ENCODE measurements at places on chromosomes 12 and 14. TPM values are rescaled to one million over a fixed set of nuclear protein-coding genes. Genes with fewer than 3 reads are reported as not detected.

DNA sequence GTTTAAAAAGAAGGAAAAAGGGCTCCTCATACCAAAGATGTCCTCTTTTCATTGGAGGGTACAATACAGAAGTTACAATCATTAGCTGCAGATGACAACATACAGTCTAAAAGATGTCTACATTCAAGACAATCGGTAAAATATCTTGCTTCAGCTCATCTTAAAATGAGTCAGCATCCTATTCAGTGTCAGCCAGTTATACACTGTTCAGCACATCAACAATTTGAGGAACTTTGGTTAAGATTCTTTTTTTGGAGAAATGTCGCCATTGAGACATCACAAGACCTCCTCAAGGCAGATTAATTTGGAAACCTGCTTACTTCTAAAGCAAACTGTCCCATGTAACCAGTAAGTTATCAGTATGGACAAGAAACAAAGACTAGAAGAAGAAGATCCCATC is 100.7 kb upstream of the SLC38A4 start:
- no peaks in the 10 kb centered on the region for H3K27me3 ChIP-seq
- no peaks in the 10 kb centered on the region for H3K4me1 ChIP-seq
- no peak overlapping the region for H3K27ac ChIP-seq
- DNase-seq: no peak
- no peaks in the 10 kb centered on the region for H3K36me3 ChIP-seq
- H3K4me3 ChIP-seq: no peak overlapping the region

DNA sequence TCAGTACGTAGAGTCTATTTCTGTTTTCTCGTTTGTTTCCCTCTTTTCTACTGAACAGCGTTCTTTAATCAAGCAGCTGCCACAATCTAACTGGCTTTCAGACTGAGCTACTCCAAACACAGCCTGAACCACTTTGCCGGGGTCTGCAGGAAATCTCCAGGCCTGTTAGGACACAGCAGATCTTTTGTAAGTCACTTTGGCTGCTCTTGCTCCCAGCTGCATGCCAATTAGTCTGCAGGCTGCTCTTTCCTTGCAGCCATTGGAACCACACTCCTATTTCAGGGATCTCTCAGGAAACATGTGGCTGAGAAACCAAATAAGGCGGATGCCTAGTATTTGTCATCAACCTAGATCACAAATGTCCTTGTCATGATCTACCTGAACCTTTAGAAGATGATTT is 73.6 kb downstream of the TMTC1 start:
- no peaks in the 10 kb centered on the region for H3K4me1 ChIP-seq
- no peak overlapping the region for H3K4me3 ChIP-seq
- no peaks in the 10 kb centered on the region for H3K36me3 ChIP-seq
- no peaks in the 10 kb centered on the region for H3K27me3 ChIP-seq
- DNase-seq: no peak

DNA sequence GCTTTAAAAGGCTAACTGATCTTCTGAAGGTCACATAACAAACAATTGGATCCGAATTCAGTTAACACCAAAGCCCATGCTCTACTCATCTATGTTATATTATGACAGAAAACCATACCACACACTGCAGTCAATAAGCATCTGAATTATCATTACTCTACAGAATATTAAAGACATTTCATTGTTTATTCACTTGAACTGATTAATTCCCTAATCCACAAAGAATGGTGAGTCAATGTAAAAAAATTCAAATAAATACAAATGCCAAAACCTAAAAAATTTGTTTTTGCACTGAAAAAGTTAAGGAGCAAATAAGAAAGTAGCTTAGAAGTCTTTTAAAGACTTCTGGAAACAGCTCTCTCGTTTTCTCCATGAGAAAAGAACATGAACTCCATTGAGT is 13.7 kb downstream of the NID2 start:
- H3K27ac ChIP-seq: no peak overlapping the region
- DNase-seq: no peak
- no peaks in the 10 kb centered on the region for H3K36me3 ChIP-seq
- H3K4me1 ChIP-seq: no peaks in the 10 kb centered on the region
- H3K27me3 ChIP-seq: no peaks in the 10 kb centered on the region

- no peaks in the 10 kb centered on the region for H3K36me3 ChIP-seq
- H3K27me3 ChIP-seq: no peaks in the 10 kb centered on the region
- no peak overlapping the region for H3K4me3 ChIP-seq
- DNase-seq: no peak
Observed at GRCh38 chr12:103560604-103561101, 26.4 kb upstream of the STAB2 start.

GRCh38 chr12:54701940-54702592 is 53.9 kb upstream of the DCD start:
- peak; percentile 13 for DNase-seq
- H3K27ac ChIP-seq: no peak overlapping the region
- H3K4me1 ChIP-seq: no peaks in the 10 kb centered on the region
- no peaks in the 10 kb centered on the region for H3K27me3 ChIP-seq
- no peaks in the 10 kb centered on the region for H3K36me3 ChIP-seq
- no peak overlapping the region for H3K4me3 ChIP-seq

DNA sequence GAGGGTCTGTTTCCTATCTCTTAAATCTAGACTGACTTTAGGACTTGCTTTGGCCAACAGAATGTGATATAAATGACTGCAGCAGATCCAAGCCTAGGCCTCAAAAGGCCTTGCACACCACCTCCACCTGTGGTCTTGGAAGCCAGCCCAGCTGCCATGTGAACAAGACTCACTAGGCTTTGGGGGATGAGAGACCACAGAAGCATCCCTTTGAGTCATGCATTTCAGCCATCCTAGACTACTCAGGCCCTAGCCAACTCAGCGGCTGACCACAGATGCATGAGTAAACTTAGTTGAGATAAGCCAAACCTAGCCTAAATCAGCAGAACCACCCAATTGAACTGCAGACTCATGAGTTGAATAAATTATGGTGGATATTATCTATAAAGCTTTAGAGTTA is 87.7 kb downstream of the KCNH5 start:
- DNase-seq: no peak
- no peak overlapping the region for H3K4me3 ChIP-seq
- no peaks in the 10 kb centered on the region for H3K4me1 ChIP-seq
- no peaks in the 10 kb centered on the region for H3K27me3 ChIP-seq

- no peak for DNase-seq
- no peaks in the 10 kb centered on the region for H3K4me1 ChIP-seq
- no peak overlapping the region for H3K27ac ChIP-seq
- H3K4me3 ChIP-seq: no peak overlapping the region
Observed at GRCh38 chr12:103093499-103094106, 136.1 kb downstream of the ASCL1 start.

- DNase-seq: no peak
- no peaks in the 10 kb centered on the region for H3K36me3 ChIP-seq
- H3K27me3 ChIP-seq: no peaks in the 10 kb centered on the region
- H3K27ac ChIP-seq: no peak overlapping the region
- no peaks in the 10 kb centered on the region for H3K4me1 ChIP-seq
- no peak overlapping the region for H3K4me3 ChIP-seq
Observed at GRCh38 chr14:100476012-100476822, 111.0 kb downstream of the BEGAIN start.

- H3K27ac ChIP-seq: peak overlapping the region; percentile 99
- H3K4me3 ChIP-seq: peak overlapping the region; percentile 57
- H3K4me1 ChIP-seq: peaks cover 25% of the 10 kb centered on the region
Observed at GRCh38 chr14:104801520-104802393, 856 bp downstream of the ZBTB42 start.

DNA sequence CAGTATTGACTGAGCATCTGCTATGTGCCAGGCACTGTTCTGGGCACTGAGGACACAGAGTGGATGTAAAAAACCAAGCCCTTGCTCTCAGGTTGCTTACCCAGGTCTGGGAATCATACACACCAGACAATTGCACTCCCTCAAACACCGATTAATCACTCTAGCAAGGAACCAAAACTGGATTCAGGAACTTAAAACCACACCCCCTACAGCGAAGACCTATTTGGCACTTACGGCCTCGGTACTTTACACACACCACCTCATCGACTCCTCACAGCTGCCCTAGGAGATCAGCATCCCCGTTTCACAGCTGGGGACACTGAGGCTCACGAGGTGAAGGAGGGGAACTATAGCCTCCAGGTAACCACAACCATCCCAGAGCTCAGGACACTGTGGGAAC is 1.6 kb downstream of the GLTP start:
- DNase-seq: no peak
- peak overlapping the region; percentile 82 for H3K27ac ChIP-seq
- peaks cover 10% of the 10 kb centered on the region for H3K4me1 ChIP-seq
- peak overlapping the region; percentile 68 for H3K4me3 ChIP-seq

DNA sequence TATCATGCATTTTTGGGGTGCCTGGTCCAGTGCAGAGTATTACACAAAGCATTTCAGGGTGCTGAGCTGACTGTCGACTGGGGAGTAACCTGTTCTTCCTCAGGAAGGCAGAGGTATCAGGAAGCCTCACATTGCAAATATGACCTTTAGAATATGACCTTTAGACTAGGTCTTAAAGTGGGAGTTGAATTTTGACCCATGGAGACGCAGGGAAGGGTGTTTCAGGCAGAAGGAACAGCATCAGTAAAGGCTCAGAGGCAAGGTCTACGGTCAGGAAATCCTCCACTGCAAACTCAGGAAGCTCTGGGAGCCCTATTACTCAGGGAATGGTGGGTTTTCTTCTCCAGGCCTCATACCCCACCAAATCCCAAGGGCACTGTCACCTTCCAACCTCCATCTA is 11.3 kb downstream of the HNF1A start:
- no peaks in the 10 kb centered on the region for H3K36me3 ChIP-seq
- no peaks in the 10 kb centered on the region for H3K27me3 ChIP-seq
- no peak for DNase-seq
- no peaks in the 10 kb centered on the region for H3K4me1 ChIP-seq

The ASPG gene
- total RNA-seq: 2.3 TPM

DNA sequence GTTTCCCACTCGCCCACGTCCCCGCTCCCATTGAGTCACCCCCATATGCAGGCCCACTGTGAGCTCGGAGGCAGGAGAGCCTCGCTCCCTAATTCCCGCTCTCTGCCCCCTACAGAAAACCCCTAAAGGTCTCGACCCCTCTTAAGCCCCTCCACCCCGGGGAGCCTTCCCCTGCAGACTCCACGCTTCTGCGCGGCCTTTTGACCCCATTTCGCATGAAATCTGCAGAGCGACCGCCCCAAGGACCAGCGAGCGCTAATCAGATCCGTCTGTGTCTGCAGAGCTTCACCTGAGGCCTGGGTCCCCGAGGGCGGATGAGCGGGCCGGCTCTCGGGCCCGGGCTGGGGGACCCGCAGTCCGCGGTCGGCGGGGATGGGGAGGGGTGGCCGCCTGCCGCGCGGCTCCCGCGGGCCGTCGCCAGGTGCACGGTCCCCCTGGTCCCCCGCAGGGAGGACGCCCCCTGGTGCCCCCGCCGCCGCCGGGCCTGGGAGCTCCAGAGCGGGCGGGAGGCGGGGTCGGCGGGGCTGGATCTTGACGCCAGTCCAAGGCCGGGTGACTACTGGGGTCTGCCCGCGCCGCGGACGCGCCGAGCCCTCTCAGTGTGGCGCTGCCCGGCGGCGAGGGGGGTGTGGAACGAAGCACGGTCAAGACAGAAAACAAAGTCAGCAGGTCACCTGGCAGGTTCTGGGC is 10.1 kb downstream of the BMP4 start:
- H3K4me1 ChIP-seq: no peaks in the 10 kb centered on the region
- H3K36me3 ChIP-seq: no peaks in the 10 kb centered on the region
- no peaks in the 10 kb centered on the region for H3K27me3 ChIP-seq
- DNase-seq: no peak
- no peak overlapping the region for H3K27ac ChIP-seq

DNA sequence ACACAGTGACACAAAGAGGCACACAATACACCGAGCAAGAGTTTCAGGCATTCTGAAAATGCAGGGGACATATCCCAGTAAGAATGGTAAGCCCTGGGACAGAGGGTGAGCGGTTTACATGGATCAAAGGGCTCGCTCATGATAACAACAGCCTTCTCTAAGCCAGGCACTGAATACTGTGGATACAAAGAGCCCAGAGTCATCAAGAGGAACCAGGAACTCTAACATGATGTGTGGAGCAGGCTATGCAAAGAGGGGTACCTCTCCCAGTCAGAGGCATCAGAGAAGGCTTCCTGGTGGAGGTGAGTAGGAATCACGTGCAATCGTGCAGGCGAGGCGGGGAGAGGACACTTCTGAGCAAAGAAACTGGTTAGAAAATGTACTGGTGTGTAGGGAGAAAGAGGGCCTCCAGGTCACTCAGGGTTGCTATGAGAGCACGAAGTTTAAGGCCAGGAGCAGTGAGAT is 76.9 kb upstream of the EEA1 start:
- no peak overlapping the region for H3K27ac ChIP-seq
- no peak overlapping the region for H3K4me3 ChIP-seq
- H3K36me3 ChIP-seq: no peaks in the 10 kb centered on the region

- peak overlapping the region; percentile 85 for H3K27ac ChIP-seq
- no peaks in the 10 kb centered on the region for H3K4me1 ChIP-seq
- no peak for DNase-seq
- H3K4me3 ChIP-seq: peak overlapping the region; percentile 70
Observed at GRCh38 chr14:52792097-52792415, 649 bp upstream of the GNPNAT1 start.

The SIX6 gene
- 0.05 TPM for total RNA-seq

The GUCY2C gene
- total RNA-seq: 0.11 TPM

- H3K27ac ChIP-seq: no peak overlapping the region
- H3K4me1 ChIP-seq: no peaks in the 10 kb centered on the region
- no peak for DNase-seq
- H3K4me3 ChIP-seq: no peak overlapping the region
Observed at GRCh38 chr12:48169011-48169410, 11.7 kb upstream of the ASB8 start.

The MYH6 gene
- not detected for total RNA-seq

- H3K27ac ChIP-seq: no peak overlapping the region
- no peak overlapping the region for H3K4me3 ChIP-seq
- H3K4me1 ChIP-seq: no peaks in the 10 kb centered on the region
- no peak for DNase-seq
- no peaks in the 10 kb centered on the region for H3K27me3 ChIP-seq
- no peaks in the 10 kb centered on the region for H3K36me3 ChIP-seq
Observed at GRCh38 chr12:109295764-109296425, 13.2 kb downstream of the FOXN4 start.

- DNase-seq: no peak
- no peaks in the 10 kb centered on the region for H3K4me1 ChIP-seq
- H3K27me3 ChIP-seq: no peaks in the 10 kb centered on the region
- H3K36me3 ChIP-seq: no peaks in the 10 kb centered on the region
- H3K4me3 ChIP-seq: peak overlapping the region; percentile 25
- no peak overlapping the region for H3K27ac ChIP-seq
Observed at GRCh38 chr12:24948420-24948756, 513 bp downstream of the BCAT1 start.

GRCh38 chr12:122030424-122031035 is 8.8 kb downstream of the BCL7A start:
- DNase-seq: no peak
- H3K36me3 ChIP-seq: no peaks in the 10 kb centered on the region
- no peak overlapping the region for H3K27ac ChIP-seq
- H3K4me3 ChIP-seq: no peak overlapping the region
- H3K27me3 ChIP-seq: no peaks in the 10 kb centered on the region

The ZNF385A gene
- total RNA-seq: 42.4 TPM

Data from prostate gland (tissue), 2 donors.